ENCODE measurements at places on chromosomes 7 and 10.

- DNase-seq: no peak
These were observed 18.4 kb upstream of the FLNC start for GRCh38 chr7:128811631-128812430.

- no peak for DNase-seq
These were observed 1.0 kb upstream of the CBLL1 start for GRCh38 chr7:107742678-107743566.

DNA sequence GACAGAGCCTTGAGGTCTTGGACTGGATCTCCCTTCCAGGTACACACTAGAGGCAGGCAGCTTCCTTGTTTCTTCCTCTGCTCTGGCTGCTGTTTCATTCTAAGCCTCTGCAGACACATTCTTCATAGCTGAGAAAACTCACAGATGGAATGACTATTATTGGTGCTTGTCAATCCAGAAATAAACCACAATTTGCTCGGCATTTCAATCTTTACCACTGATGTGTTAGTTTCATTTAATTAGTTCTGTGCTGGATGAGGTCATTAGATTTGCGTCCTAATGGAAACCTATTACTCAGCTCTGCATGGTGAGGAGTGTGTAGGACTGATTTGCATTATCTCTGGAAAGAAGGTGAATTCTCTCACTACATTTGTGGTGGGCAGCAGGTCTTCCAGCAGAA is 392.5 kb downstream of the NRG3 start:
- no peak for DNase-seq

GRCh38 chr7:30906515-30907240 is 5.0 kb upstream of the AQP1 start:
- no peak for DNase-seq

GRCh38 chr7:30941582-30942323 is 22.0 kb upstream of the GHRHR start:
- DNase-seq: no peak

- no peak for DNase-seq
These were observed 2.8 kb downstream of the CALHM3 start for GRCh38 chr10:103476046-103476768.

DNA sequence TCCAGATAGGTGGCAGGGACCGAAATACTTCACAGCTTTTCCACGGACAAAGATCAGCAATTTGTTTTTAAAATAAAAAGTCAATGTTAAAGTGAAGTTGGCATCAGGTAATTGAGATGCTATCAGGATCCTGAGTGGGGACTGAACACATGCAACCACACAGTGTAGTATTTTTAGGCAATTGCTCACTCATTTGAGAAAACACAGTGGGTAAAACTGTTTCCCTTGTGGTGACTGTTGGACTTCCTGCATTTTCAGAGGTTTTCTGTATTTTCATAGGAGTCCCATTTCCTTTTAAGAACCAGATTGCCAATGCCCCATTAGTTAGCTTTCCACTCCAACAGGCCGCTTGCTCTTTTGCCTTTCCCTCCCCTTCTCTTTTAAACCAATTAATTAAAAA is 159.5 kb upstream of the ZNF32 start:
- DNase-seq: no peak

DNA sequence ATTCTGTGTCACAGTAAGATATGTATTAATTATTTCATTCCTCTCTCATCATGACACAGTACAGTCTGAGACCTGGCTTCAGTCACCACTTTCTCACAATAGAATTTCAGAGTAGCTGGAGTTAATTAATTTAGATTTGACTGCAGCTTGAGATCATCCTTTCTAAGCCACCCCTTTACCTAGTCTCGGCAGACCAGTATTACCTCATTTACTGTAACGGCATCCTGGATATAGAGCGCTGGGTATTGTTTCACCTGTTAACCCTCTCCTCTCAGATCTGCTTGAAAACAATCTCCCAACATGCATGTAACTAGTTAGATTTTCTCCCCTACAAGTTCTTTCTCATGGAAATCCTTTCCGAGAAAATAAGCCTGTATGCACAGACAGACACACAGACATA is 1057.5 kb downstream of the GATA3 start:
- no peak for DNase-seq
